Stimulated activated CD8-positive, alpha-beta memory T cell treated with anti-CD3 and anti-CD28 coated beads, Interleukin-15, amount 100 ng/mL, for 48 hours (primary cell): ENCODE measurements at places on chromosomes 6 and 20.

DNA sequence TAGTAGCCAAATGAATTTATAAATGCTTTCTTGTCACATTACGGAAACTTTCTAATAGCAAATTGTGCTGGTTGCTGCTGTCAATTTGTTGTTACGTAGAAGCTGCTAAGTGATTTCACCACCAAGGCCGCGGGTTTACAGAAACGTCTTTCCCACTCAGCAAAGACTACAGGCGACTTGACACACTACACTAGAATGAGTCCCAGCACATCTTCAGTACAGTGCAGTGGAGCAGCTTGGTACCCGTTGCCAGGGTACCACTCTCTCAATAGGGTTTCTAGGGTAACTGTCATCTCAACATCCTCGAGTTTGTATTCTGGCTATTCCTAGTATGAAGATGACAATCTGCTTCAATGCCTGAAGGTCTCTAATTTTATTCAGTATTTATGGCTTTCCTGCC is 22.7 kb upstream of the ZDHHC14 start:
- DNase-seq = no peak

DNA sequence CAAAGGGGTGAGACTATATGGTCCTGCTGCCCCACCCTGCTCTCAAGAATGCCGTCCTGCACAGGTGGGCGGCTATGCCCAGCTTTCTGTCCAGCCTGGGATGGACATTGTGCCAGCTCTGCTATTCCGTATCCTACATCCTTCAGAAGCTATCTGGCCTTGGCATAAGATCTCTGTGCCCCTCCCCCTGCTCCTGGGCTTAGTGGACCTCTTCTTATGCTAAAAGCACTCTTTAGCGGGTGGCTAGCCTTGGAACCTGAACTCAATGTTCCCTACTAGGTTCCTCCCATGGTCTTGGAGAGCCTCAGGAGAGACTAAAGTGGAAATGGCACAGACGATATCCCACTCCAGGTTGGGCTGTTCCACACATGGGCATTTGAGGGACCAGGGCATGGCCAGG is 22.5 kb downstream of the SCUBE3 start:
- DNase-seq = no peak

GRCh38 chr20:61935926-61936700 is 129.6 kb downstream of the TAF4 start:
- DNase-seq = no peak

DNA sequence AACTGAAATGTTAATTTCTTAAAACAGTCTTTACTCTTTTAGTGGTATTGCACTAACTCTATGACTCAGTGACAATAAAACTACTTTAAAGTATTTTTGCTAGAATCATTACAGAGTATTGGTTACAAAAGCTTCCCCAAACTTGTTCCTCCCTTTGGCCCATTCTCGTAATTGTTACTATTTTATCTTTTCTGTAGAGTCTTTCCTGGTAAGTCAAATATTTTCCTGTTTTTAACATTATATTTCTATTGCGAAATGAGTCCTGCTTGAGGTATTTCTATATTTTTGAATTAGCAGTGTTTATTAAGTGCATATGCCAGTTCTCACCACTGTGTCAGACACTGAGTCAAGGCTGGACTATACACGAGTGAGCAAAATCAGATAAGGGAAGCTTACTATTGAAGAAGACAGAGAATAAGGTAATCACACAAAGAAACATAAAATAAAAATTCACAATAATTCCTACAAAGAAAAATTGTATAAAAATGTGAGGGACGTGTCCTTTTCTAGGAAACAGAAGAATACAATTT is 970.5 kb downstream of the EYS start:
- no peak for DNase-seq

DNA sequence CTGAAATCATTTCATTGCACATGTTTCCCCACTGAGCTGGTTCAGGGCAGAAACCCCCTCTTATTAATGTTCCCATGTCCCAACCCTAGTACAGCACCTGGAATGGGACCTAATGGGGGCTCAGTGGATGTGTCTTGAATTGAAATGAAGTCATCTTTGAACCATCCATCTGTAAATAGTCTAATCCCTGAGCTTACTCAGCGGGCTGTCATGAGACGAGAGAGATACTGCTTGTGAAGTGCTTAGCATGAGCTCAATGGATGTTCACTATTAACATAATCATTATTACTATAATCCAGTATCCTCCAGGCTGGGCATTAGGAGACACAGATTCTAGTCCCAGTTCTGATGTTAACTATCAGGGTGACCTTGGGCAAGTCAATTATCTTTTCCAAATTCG is 106.6 kb upstream of the LRFN2 start:
- no peak for DNase-seq

- DNase-seq = no peak
These were observed 593.4 kb upstream of the JAG1 start for GRCh38 chr20:11267131-11267761.

DNA sequence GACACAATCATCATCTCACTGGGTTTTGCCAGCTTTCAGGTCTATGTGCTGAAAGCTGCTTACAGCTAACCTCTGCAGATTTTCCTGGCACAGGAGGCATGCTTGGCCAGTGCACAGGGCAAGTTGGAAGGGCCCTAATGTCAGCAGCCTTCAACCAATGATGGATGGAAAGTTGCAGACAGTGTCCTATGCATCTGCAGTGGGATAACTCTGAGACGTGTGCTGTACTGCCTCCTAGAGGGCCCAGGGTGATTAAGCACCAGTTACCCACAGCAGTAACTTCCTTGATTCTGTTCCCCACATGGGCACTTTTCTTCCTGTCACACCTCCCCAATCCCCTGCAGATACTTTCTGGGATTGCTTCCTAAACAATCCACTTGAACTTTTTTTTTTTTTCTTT is 38.6 kb downstream of the OVOL2 start:
- no peak for DNase-seq

DNA sequence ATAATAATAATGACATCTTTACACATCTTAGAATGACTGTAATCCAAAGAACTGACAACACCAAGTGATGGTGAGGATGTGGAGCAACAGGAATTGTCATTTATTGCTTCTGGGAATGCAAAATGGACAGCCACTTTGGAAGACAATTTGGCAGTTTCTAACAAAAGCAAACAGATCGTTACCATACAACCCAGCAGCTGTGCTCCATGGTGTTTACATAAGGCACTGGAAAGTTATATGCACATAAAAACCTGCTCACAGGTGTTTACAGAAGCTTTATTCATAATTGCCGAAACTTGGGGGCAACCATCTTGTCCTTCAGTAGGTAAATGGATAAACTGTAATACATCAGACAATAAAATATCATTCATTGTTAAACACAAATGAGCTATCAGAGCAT is 18.3 kb upstream of the ASF1A start:
- DNase-seq = no peak

DNA sequence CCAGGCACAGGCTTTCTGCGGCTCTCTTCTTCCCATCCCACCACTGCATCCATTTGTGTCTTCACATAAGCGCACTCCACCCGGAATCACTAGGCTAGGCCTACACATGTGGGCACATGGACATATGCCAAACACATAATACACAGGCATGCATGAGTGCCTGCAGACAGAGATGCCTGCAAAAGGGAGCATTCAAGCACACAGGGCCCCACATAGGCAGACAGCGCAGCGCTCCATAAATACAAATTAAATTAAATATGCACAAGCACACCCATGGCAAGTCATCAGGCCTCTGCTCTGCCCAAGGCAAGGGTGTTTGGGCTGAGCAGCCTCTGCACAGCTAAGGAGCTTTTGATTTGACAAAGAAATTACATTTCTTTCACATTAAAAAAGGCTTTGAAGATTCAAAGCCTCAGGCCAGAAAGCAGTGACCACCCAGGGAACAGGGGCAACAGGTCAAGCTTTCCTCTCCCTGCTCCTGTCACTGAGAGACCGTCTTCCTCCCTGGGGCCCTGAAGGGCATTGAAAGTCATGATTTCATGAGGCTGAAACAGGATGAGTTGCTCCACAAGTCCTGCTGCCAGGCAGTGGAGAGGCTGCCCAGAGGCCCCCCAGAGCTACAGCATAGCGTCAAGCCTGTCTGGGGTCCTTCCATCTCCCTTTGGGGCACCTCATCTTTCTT is 134.2 kb upstream of the LRFN2 start:
- no peak for DNase-seq

- no peak for DNase-seq
These were observed 29.1 kb upstream of the OR2J2 start for GRCh38 chr6:29141606-29142005.

DNA sequence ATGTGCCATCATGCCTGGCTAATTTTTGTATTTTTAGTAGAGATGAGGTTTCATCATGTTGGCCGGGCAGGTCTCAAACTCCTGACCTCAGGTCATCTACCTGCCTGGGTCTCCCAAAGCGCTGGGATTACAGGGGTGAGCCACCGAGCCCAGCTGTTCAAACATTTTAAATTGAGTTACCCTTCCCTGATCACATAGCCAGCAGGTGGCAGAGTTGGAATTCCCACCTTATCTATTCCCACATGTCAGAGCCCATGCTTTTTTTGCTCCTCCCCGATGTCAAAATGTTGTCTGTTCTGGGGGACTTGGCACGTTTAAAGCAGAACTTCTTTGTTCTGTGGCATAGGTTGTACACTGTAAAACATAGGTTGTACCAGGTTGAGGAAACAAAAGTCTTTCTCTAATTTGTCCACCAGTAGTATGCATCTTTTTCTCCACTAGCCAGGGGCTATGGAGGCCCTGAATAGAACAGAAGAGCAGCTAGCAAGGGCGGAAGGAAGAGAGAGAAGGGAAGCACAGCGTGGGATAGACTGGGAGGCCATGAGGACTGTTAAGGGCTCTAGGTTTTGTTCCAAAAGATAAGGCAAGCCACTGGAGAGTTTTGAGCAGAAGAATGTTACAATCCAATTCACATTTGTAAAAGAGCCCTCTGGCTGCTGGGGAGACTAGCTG is 7.3 kb upstream of the LBP start:
- no peak for DNase-seq

- DNase-seq = no peak
These were observed 151.5 kb downstream of the EYA4 start for GRCh38 chr6:133392641-133393040.

GRCh38 chr20:19807191-19807945 is 49.3 kb downstream of the RIN2 start:
- DNase-seq = no peak

GRCh38 chr20:18815194-18815942 is 1.8 kb downstream of the SCP2D1 start:
- no peak for DNase-seq

DNA sequence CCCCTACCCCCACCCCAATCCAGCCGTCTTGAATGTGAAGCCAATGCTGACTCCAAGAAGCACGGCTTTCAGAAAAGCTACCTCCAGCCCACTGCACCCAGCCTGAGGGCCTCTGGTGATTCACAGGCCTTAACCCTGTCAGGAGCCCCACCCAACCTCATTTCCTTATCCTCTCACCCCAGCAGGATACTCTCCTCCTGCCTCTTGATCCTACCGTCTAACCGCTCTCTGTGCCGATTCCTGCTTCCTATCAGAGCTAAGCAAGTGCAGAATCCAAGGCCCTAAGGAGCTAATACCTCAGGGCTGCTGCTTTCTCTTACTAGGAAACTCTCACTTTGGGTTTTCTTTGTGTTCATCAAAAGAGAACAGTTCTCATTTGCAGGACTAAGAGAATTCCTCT is 47.2 kb downstream of the TRERF1 start:
- no peak for DNase-seq

- no peak for DNase-seq
These were observed 777.5 kb upstream of the EPHA7 start for GRCh38 chr6:94196891-94197290.
